Stimulated activated CD4-positive, alpha-beta T cell treated with anti-CD3 and anti-CD28 coated beads, Interleukin-4, amount 100 ng/mL, for 24 hours (primary cell): ENCODE measurements at places on chromosomes 7 and 10.

DNA sequence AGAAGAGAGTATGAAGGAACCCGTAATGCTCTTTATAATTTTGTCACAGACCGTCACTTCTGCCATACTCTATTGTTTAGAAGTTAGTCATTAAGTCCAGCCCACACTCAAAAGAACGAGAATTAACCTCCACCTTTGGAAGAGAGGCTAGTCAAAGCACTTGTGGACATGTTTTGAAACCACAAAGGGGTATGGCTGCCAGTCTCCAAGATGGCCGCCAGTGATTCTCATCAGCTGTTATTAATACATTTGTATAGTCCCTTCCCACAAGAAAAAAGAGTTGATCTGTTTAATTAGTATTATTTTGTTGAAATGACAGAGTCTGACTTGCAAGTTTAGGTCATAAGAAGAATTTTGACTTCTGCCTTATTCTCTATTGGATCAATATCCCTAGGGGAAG lies 23.2 kb upstream of the VOPP1 start:
- no peak for DNase-seq

- no peak for DNase-seq
Observed at GRCh38 chr7:55484241-55484640, 88.1 kb downstream of the VOPP1 start.

DNA sequence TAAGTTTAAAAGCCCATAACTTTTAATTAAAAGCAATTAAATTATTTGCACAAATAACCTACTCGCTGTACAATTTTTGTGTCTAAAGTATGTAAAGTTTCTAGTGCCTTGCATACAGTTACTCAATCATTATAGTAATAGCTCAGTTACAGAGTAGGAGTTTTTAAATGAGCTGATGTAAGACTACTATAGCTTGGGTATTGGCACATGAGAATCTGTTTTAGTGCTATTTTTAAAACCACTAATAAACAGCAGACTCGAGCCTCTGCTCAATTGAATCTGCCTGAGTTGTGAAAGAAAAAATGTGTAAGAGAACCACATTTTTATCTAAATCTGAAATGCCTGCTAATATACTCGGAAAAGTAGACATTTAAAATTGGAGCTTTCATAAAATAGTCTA lies 31.1 kb downstream of the CTNNA3 start:
- no peak for DNase-seq

GRCh38 chr7:2824678-2825461 lies 19.2 kb downstream of the GNA12 start:
- DNase-seq, result no peak

GRCh38 chr10:5482016-5482415 lies 17.4 kb downstream of the CALML5 start:
- no peak for DNase-seq

DNA sequence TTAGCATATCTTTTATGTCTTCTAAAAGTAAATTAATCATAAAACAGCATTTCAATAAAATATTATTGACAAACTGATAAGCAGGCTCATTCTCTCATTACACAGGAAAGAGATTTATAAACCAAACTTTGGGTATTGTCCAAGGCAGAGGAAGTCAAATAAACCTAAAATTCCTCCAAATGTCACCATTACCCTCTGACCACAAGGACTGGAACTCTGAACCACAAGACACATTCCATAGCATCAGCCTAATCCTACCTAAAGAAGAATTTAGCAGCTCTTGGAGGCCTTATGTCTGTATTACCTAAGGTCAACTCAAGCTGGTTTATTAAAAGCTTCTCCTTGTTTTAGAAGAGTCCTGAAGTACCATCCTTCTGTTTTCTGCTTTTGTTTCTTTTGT lies 82.4 kb upstream of the SLC13A1 start:
- DNase-seq, result no peak
